BE2C (cell line): ENCODE measurements at places on chromosomes 6 and 20.

GRCh38 chr6:158233214-158233795, 65.2 kb downstream of the GTF2H5 start:
- peak; percentile 57 for DNase-seq

- no peak for DNase-seq
These were observed 8.9 kb upstream of the ERVFRD-1 start for GRCh38 chr6:11120271-11121005.

- DNase-seq: no peak
These were observed 9.2 kb downstream of the RPF2 start for GRCh38 chr6:110990840-110991576.

- DNase-seq: no peak
These were observed 66.5 kb downstream of the STK4 start for GRCh38 chr20:45032781-45033180.

- DNase-seq: no peak
These were observed 77.9 kb upstream of the TULP1 start for GRCh38 chr6:35590622-35591066.

DNA sequence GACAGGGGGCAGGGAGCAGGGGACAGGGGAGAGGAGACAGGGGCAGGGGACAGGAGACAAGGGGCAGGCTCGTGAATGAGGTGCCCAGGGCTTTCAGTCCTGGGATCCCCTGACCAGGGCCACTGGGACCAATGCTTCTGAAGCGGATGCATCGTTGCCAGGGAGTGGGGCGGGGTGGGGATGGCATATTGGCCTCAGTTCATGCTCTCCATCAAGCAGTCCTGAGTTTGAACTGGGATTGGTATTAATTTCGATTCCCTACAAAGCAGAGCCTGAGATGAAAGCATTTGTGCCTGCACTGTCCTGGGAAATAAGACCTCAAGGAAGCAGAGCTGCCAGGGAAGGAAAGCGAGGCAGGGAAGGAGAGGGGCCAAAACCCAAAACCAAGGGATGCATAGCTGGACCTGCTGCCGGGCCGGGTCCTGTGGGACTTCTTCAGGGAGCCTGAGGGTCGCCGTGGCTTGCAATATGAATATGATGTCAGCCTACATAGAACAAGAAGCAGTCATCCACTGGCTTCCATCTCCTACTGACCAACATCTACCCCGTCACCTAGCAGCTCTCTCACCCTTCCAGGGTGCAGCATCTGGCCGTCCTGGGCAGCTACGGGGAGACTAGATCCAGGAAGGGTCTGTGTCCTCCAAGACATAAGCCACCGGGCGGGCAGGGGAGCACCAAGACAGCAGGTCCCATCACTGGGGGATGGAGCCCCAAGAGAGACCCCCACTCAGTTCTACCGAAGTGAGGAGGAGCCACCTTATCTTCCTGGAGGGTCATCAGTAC, 233.3 kb downstream of the SYNDIG1 start:
- DNase-seq: no peak

DNA sequence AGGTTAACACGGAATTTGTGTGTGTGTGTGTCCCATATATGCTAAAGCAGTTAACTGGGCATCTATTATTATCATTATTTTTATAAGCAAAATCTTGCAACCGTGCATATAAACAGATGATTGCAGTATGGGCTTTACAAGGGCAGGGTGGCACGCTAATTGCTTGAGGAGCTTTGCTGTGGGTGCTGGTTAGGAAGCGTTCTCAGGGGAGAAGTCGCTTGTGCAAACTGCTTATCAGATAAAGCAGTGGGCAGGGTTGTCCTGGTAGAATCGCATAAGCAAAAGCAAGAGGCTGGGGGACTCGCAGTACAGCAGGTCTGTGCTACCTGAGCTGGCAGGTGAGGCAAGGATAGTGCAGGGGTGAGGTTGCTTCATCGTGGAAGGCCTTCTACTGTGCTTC, 9.7 kb upstream of the CCN6 start:
- no peak for DNase-seq

DNA sequence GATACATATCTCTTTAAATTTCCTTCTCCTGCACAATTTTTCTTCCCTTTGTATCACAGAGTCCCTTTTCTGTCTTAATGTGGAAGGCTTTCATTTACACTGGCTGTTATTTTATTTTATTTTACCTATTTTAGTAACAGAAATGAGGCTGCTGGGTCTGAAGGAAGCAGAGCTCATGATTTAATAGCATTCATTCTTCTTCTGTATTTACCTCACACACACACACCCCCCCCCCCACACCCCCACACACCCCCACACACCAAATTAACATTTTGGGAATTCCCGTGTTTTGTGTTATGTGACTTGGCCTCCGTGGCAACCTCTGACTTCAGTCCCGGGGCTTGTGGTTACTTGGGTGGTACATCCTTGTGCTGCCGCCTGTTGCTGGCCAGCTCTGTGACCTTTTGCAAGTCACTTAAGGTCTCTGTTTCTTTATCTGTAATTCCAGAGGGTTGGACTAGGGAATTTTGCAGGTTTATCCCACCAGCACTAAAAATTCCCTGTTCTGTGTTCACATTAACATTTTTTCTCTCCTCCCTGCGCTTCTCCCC, 108.8 kb downstream of the TIAM2 start:
- no peak for DNase-seq

- no peak for DNase-seq
These were observed 220.0 kb upstream of the FOXQ1 start for GRCh38 chr6:1091900-1092299.

DNA sequence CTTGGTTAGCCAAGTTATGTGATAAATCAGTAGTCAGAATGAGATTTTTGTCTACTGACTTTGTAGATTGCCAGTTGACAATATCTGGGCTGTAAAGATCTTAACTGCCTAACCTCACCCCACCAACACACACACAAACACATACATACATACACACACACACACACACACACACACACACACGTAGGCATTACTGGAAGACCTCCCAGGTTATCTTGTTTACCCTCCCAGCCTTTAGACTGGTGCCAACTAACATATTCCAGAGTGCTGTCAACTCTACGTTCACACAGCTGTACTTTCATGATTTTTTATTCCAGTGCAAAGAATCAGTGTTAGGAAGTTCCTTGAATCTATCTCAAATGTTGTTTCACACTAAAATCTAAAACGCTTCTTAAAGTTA, 38.9 kb downstream of the BMP5 start:
- no peak for DNase-seq

- no peak for DNase-seq
These were observed 4.8 kb downstream of the BMP7 start for GRCh38 chr20:57261457-57262251.

DNA sequence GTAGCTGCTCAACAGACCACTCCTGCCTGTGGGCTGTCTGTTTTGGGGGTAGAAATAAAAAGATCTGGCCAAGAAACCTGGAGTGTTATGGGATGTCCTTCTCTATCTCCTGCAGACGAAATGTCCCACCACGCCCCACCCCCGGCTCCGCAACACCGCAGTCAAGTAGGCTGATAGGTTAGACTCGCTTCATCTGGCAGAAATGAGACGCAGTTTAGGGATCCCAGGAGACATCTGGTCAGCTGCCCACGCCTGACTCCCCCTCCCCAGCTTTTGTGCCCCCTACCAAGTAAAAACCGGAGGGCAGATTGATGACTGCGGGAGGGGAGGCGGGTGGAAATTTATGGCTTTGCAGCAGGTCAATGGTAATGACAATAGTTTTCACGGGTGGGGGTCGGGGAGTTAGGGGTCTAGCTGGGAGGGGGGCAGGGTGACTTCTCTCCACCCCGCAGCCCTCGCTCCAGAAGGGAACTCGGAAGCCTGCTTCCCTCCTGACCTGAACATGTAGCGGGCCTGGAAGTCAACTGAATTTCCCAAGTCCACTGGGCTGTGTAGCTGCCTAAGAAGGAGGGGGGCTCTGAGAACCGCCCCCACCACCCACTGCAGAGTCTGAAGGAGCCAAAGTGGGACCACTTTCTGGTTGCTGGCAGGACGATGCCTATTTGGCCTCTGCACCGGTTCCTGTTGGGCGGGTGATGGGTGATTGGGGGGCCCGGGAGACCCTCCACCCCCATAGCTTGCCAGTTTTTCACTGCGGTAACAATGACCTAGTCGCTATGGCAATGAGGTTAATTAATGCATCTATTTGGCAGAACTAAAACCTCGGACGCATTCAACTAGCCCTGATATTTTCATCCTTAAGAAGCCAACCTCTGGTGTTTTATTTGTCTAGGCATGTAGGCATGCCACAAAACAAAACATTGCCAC, 25.7 kb downstream of the PMEPA1 start:
- no peak for DNase-seq

DNA sequence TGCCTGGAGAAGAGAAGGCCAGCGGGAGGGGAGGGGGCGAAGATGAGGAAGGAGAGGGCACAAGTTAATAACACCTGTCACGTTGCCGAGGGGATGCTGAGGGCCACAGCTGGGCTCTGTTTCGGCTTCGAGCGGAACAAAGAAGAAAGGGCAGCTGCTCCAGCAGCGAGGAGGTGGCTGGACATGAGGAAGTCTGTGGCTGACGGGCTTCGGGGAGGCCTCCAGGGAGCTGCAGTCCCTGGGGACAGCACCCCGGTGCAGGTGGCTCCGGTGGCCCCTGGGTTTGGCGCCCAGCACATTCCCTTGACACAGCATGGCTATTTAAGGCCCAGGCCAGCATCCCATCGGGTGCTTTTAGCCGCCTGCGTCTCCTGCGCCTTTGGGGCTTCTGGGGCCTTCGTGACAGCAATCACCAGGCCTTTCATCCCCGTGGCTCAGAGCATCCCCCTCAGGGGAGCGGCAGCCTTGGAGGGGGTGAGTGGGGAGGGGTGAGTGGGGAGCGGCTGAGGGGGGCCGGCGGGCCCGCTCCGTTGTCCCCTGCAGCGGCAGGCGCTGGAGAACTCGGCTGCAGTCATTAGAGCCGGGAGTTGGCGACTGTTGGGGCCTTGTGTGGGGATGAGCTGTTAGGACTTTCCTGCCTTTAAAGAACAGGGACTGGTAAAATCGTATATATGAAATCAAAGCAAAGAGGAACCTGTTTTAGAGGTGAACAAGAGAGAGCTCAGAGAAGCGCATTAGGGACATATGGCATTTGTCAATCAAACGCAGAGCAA, 99.0 kb downstream of the TMEM242 start:
- DNase-seq: no peak

- DNase-seq: no peak
These were observed 2.9 kb upstream of the LY6G6D start for GRCh38 chr6:31712296-31712695.

- DNase-seq: peak; percentile 43
These were observed 3.3 kb downstream of the ADGRB3 start for GRCh38 chr6:68638230-68638900.

DNA sequence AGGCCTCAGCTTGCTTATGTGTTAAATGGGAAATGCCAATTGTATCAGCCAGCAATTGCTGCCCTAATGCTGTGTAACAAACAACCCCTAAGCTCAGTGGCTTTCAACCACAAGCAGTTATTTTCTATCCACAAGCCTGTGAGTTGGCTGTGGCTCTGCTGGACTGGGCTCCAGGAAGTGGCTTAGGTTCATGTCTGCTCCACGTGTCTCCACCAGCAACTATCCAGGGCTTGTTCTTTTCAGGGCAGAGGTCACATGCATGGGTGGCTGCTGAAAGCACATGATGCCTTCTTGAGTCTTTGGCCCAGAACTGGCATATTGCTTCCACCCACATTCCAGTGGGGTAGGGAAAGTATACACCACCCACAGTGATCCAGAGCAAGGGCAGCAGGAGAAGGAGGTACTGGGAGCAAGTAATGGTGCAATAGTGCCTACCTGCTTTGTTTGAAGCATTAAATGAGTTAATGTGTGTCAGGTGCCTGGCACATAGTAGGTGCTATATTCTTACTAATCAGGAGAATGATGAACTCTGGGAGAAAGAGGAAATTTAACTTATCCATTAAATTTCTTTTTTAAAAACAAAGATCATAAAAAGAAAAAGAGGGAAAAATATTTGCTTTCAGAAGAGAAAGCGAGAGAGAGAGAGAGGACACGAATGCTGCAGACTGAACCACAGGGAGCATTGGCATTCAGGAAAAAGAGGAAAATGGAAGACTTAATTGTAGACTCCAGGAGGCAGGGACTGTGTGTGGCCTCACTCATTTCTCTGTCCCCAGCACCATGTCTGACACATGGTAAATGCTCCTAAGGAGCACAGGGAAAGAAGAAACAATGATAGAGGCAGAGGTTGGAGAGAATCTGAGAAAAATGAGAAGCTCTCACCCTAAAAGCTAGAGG, 25.2 kb upstream of the RNF24 start:
- no peak for DNase-seq

DNA sequence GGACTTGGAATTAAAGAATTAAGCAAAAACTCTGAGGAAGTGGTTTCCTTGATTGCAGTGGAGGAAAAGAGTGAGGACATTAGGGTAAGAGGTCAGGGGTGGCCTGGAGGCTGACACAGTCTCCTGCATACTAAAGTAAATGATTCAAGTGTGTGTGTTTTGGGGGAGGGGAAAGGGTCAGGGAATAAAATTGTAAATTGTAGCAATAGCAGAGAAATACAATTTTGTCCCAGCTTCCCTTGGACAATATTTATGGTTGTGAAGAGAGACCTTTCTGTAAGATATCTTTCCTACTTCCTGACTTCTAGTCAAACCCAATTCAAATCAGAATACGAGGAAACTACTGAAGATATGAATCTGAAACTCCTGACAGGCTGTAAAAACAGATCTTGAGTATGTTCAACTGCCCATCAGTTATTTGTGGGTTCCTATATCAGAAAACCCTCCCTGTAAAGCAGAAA, 143.4 kb upstream of the HMGN3 start:
- no peak for DNase-seq

- DNase-seq: peak; percentile 58
These were observed 240.9 kb upstream of the BTBD3 start for GRCh38 chr20:11676630-11677287.

- no peak for DNase-seq
These were observed 290.2 kb downstream of the PHACTR1 start for GRCh38 chr6:13006578-13007300.

DNA sequence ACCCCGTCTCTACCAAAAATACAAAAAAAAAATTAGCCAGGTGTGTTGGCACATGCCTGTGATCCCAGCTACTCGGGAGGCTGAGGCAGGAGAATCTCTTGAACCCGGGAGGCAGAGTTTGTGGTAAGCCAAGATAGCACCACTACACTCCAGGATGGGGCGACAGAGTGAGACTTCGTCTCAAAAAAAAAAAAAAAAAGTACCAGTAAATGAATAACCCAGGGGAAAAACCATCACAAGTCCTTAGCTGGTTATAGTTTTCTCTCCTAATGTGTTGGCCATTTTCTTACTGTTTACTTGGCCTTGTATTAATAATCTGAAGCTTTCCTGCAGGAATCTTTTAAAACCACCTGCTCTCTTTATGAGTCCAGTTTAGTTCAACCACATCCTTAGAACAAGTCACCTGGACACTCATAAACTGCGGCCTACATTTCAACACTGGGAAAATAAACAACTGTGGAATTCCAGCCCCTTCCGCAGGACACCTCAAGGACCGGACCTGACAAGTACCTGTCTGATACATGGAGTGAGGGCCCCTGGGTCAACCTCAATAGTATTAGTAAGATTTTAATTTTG, 102.6 kb downstream of the ATP9A start:
- no peak for DNase-seq

GRCh38 chr6:139801571-139802321, 427.3 kb upstream of the CITED2 start:
- DNase-seq: no peak

- no peak for DNase-seq
These were observed 1.7 kb downstream of the SOD2 start for GRCh38 chr6:159691133-159691962.

GRCh38 chr6:3396503-3397180, 60.2 kb downstream of the SLC22A23 start:
- no peak for DNase-seq
